ENCODE measurements at places on chromosomes 3 and 15.

- DNase-seq = no peak
Measured at GRCh38 chr15:31325595-31326155, 960 bp upstream of the KLF13 start.

DNA sequence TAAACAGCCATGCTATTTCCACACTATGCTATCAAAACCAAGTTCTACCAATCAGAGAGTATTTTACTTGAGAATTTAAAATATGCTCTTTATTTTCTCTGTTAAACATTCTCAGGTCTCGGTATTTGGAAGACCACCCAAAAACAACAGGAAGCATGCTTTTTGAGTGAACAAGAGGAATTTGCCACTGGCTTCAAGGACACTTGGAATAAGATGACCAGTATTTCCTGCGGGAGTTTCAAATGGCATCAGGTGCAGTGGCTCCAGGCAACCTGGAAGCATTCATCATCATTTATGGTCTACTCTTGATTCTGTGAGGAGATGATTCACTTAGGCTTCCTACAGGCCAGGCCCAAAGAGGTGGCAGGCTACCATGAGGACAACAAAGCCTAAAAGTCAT is 305.7 kb upstream of the ATP11B start:
- DNase-seq = peak; percentile 68

DNA sequence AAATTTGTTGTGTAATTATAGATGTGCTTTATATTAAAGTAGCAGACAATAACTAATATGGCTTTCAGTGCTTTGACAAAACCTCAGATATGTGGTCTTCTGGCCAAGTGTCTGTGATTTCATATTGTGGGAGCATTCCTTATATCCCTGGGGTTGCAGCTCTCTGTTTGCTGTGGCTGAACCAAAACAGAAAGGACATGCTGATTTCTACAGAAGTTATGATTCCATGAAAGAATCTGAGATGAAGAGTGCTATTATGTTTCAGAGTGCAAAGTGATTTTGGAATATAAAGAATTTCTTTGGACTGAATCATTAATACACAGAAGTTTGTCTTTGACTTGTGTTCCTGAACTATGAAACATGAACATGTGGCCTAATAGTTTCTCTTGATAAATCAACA is 36.5 kb downstream of the CDV3 start:
- DNase-seq = no peak

DNA sequence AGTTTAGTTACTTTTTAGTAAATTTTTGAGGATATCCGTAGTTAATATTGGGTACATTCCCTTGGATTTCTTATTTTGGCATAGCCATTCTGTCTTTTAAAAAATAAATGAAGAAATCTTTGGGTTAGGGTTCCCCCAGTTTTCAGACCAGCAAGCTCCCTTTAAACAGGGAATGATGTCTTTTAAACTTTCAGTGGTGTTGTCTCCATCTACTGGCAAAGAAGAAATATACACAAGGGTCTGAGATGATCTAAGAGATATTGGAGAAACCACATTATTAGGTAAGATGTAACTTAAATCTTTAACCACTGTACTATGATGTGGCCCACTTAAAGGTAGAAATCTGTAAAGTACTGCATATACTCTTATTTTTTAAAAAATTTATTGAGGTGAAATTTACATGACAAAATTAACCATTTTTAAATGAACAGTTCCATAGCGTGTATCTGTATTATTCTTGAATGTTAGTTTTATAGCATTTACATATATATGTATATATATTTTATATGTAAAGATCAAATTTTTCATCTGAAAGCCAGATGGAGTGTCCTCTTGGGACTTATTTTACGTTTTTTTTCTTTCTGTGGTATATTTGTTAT is 35.1 kb upstream of the EIF3J start:
- peak; percentile 31 for DNase-seq

- DNase-seq = no peak
Measured at GRCh38 chr15:101193120-101193644, 58.7 kb downstream of the CHSY1 start.

DNA sequence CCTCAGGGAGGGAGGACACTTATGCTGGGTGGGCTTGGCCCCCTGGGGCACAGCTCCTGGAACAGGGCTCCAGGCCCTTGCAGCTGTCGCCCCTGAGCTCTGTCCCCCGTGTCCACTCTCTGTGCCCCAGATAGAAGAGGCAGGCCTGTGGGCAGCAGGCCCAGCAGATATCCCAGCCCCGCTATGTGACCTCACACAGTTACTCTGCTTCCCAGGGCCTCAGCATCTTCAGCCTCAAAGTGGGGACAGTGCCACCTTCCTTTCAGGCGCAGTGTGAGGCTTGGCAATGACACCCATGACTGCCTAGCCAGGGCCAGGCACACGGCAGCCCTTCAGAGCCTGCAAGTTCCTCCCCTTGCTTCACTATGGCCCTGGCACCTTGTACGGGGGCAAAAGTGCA is 98.4 kb downstream of the IQSEC1 start:
- no peak for DNase-seq

GRCh38 chr15:83413054-83413719 is 34.0 kb upstream of the SH3GL3 start:
- no peak for DNase-seq

- peak; percentile 66 for DNase-seq
Measured at GRCh38 chr3:183252973-183253527, at the start of gene B3GNT5. TSS of gene B3GNT5 (plus strand) at chr3:183253253. CDS start at chr3:183269799, 16,546 bp downstream.

GRCh38 chr3:149643482-149643798 is 14.4 kb downstream of the WWTR1 start:
- no peak for DNase-seq

DNA sequence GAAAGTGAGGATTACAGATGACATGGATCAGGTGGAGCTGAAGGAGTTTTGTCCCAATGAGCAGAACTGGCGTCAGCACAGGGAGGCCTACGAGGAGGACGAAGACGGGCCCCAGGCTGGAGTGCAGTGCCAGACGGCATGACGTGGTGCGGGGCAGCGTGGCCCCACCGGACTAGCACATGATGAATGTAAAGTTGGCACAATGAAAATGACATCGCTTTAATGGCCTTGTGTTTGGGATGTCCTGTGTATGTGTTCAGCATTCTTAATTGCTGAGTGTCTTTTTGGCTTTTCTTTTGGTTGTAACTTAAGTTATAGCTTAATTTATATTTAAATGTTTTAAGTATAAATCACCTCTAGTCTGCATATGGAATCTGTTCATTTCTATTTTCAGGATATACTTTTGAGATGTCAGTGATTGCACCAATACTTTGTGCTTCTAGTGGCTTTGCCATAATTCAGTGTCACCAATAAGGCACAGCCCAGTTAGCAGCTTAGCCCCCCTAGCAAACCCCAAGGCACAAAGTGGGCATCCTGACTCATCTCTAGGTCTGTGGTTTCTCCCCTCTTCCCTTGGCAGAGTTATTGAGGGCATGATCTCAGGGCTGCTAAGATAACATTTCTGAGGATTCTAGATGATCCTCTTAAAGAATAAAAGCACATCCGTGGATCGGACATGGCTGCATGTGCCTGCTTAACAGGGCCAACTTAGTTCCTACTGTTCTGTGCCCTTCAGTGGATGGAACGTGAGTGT is 16.1 kb downstream of the DNAJA4 start:
- no peak for DNase-seq

- no peak for DNase-seq
Measured at GRCh38 chr3:17179381-17180205, 294.8 kb downstream of the PLCL2 start.

DNA sequence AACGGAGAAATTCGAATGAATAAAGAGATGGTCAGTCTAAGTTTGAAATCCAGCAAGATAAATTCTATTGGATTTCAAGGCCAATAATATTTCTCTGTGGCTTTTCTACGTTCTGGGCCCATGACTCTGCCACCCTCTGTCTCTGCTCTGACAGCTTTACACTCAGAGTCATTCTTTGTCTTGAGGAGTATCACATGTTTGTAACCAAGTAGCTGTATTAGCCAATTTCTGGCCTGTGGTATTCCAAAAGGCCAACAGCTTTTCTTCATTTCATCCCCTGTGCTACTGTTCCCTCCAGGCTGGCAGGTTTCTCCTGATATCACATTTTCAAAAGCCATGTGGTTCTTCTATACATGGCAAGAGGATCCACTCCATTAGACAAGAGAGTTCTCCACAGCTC is 324.1 kb upstream of the CNTN4 start:
- DNase-seq = no peak

DNA sequence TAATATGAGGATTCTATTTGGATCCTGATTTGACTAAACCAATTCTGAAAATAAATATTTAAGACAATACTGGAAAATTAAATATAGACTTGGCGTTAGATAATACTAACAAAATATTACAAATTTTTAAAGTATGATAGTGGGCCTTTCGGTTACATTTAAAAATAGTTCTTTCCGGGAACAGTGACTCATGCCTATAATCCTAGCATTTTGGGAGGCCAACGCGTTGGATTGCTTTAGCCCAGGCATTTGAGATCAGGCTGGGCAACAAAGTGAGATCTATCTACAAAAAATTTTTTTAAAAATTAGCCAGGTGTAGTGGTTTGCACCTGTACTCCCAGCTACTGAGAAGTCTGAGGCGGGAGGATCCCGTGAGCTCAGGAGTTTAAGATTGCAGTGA is 30.3 kb upstream of the GADL1 start:
- no peak for DNase-seq

GRCh38 chr3:195711813-195712534 is 8.8 kb upstream of the MUC20 start:
- no peak for DNase-seq

All from Caki2 (cell line).